ENCODE measurements at places on chromosomes 2 and 18. TPM values are rescaled to one million over a fixed set of nuclear protein-coding genes. Genes with fewer than 3 reads are reported as not detected.

GRCh38 chr2:178484245-178485041, 4.2 kb downstream of the PLEKHA3 start:
- no peaks in the 10 kb centered on the region for H3K36me3 ChIP-seq
- no peak overlapping the region for H3K4me3 ChIP-seq
- H3K27me3 ChIP-seq: no peaks in the 10 kb centered on the region
- no peak for DNase-seq

- DNase-seq: no peak
- no peak overlapping the region for H3K4me3 ChIP-seq
- no peaks in the 10 kb centered on the region for H3K36me3 ChIP-seq
- no peak overlapping the region for H3K27ac ChIP-seq
These were observed 7.3 kb upstream of the LMAN2L start for GRCh38 chr2:96747061-96747617.

Gene AGXT
- 3.3 TPM for total RNA-seq

DNA sequence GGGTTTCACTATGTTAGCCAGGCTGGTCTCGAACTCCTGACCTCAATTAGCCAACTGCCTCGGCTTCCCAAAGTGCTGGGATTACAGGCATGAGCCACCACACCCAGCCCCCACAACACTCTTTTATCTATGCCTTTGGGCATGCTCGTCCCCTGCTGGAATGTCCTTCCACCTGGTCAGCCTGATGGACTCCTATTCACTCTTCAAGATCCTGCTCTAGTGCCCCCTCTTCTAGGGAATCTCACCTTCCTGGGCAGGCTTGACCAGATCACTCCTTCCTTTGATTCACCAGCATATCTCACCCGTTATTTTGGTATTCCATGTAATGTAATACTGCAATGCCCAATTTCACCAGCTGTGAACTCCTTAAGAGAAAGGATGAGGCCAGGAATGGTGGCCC, 13.9 kb upstream of the SLC66A3 start:
- no peaks in the 10 kb centered on the region for H3K4me1 ChIP-seq
- no peak overlapping the region for H3K27ac ChIP-seq
- H3K4me3 ChIP-seq: no peak overlapping the region
- peaks cover 2% of the 10 kb centered on the region for H3K27me3 ChIP-seq
- no peak for DNase-seq

DNA sequence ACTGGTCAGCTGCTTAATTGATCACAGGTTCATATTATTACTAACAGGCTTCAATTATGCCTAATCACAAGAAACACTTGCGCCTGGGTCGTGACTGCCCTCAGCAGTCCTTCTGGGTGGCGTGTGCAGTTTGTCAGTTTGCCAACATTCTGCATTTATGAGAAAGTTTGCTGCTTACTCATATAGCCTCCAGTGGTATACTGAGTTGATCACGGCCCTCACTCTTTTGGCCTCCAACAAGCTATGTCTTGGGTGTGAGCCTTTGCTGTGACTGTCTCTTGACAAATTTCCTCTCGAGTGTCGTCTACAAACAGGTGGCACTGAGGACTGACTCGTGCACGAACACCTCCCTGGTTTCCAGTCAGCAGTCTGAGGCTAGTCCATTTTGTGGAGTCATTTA, 27.3 kb downstream of the DCDC2C start:
- H3K4me3 ChIP-seq: no peak overlapping the region
- no peaks in the 10 kb centered on the region for H3K27me3 ChIP-seq
- no peak overlapping the region for H3K27ac ChIP-seq
- no peaks in the 10 kb centered on the region for H3K4me1 ChIP-seq
- no peaks in the 10 kb centered on the region for H3K36me3 ChIP-seq

Gene GMCL1
- total RNA-seq: 3.2 TPM

- peaks cover 36% of the 10 kb centered on the region for H3K4me1 ChIP-seq
- H3K4me3 ChIP-seq: peak within 1 kb of the TSS; percentile 44
- no peak within 1 kb of the TSS for H3K27ac ChIP-seq
- peaks cover 70% of the 10 kb centered on the region for H3K27me3 ChIP-seq
These were observed at the start of gene LBX2 for GRCh38 chr2:74499267-74499939. Gene LBX2 (minus strand): TSS chr2:74499603. CDS start chr2:74499537, 66 bp downstream.

DNA sequence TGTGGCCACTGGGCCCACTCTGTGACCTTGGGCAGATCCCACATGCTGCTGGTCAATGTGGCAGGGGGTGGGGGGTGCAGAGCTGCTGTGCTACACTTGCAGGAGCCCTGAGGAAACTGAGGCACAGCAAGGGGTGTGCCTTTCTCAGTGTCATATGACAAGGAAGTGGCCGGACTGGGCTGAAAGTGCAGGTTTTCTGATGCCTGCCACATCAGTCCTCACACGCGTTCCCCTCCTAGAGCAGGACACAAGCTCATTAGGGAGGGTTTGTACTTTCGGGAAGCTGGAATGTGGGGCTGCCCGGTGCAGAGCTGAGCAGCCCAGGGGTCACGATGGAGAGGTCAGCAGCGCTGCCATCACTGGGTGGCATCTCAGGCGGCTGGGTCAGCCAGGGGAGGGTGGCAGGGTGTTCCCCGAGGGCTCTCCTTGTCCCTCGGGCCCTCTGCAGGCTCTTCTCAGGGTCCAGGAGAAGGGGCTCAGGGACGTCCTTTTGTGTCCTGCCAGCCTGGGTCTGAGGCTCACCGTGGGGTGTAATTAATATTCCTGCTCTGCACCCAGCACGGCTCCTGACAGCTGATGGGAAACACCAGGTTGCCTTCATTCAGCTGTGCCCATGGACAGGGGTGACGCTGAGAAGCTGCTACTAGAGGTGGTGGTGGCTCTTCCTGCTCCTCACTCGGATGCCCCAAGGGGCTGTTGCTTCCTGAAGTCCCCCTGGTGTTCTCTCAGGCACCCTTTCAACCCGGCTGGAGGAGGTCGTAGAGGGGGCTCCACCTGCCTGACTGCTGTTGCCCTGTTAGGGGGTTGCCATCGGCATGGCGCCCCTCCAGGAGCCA, 62.1 kb upstream of the HDAC4 start:
- H3K27ac ChIP-seq: peak overlapping the region; percentile 55
- H3K36me3 ChIP-seq: no peaks in the 10 kb centered on the region
- DNase-seq: no peak
- H3K4me1 ChIP-seq: peaks cover 15% of the 10 kb centered on the region
- H3K4me3 ChIP-seq: no peak overlapping the region

DNA sequence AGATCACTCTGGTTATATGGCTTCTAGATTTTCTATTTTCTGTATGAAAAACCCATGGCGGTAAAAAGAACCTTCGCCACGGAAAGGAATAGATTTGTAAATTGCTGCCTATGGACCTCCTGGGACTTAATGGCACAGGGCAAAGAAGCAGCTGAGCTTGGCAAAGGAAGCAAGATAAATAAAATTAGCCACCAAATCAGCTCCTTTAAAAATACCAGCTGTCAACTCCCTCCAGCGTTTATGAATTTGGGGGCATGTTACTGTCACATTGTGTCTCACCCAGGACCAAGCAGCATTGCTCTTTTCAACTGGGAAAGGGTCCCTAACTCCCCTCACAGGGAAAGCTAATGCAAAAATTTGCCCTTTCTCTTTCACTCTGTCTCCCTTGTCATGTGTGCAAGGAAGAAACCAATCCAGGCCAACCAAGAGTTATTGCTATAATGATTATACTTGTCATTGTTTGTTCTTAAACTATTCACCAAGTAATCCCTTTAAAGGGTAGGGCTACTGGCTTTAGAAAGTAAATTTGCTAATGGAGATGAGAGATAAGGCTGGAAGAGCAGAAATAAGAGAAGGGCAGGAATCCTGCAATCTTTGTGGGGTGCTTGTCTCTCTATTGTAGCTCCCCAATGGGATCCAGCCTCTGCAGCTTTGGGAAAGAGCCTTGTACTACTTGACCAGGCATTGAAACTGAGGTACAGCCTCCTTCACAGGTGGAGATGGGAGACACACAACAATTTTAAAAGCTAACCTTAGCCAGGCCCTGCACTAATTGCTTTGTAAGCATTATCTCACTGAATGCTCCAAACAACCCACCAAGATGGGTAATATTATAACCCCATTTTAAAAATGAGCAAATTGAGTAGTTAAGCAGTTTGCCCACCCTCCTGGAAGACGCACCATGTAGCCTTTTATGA, 119.1 kb upstream of the KLF7 start:
- no peak for DNase-seq
- H3K27me3 ChIP-seq: no peaks in the 10 kb centered on the region
- H3K27ac ChIP-seq: no peak overlapping the region
- no peak overlapping the region for H3K4me3 ChIP-seq
- no peaks in the 10 kb centered on the region for H3K4me1 ChIP-seq

DNA sequence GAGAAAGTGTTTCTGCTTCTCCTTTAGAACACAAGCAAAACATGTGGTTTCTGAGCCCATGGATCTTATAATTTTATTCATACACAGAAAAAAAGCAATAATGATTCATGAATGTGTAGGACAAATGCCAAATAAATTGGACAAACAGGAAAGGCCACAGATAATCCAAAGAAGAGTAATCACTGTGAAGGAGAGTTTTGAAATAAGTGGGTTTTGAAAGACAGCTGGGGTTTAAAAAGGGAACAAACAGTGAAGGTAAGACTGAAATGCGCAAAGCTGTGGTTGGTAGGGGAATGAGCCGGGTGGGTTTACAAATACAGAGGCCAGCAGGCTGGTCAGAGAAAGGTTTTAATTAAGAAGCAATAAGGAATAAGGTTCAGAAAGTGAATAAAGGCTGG, 50.0 kb upstream of the MBOAT2 start:
- H3K27me3 ChIP-seq: no peaks in the 10 kb centered on the region
- H3K4me3 ChIP-seq: no peak overlapping the region
- H3K27ac ChIP-seq: no peak overlapping the region
- DNase-seq: no peak
- no peaks in the 10 kb centered on the region for H3K4me1 ChIP-seq

Gene DNAJC5G
- total RNA-seq: not detected

Gene RAB6C
- total RNA-seq: not detected
